Karpas-422 (cell line): ENCODE measurements at places on chromosomes 11 and 22.

DNA sequence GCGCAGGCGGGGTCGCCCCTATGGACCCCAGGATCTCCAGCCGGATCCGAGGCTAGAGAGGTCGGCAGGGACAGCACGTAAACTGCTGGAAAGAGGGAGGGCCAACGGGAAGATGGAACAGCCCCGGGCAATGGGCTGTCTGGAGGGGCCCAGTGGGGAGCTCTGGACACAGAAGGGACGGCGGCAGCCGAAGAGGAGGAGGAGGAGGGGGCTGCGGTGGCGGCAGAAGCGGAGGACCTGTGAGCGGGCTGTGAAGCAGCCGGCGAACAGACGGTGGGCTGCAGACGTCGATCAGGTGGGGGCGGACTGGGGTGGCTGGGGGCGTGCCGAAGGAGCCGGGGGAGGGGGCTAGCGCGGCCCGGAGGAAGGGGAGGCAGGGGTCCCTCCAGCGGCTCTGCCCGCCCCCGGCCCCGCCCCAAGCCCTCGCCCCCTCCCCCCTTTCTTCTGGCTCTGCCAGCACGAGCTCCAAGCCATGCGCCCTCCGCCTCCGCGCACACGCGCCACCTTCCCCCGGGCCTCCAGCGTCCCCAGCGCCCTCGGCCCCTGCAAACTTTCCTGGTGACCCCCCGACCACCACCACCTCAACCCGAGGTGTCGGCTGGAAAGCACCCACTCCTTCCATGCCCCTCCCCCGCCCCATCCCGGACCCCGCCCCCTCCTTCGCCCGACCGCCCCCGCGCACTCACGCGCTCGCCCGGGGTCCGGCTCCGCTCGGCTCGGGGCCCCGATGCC, 432 bp downstream of the TNKS1BP1 start:
- DNase-seq: peak; percentile 63

GRCh38 chr11:76782531-76783293, 444 bp upstream of the TSKU start:
- DNase-seq: peak; percentile 65

DNA sequence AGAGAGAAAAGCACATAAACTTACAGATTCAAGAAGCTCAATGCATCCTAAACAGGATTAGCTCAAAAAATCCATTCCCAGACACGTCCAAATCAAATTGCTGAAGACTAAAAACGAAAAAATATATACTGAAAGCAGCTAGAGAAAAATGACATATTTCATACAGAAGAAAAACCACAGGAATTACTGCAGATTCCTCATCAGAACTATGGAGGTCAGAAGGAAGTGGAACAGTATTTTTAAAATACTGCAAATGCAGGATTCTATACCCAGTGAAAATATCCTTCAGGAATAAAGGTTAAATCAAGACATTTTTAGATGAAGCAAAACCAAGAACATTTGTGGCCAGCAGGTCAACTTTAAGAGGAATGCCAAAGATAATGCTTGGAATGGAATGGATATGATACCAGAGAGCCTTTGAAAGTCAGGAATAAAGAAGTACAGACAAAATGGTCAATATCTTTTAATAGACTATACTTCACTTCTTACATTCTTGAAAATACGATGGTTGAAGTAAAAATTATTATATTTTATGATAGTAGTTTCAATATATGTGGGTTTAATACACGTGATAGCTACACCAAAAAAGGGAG, 352.9 kb downstream of the CTTN start:
- no peak for DNase-seq

DNA sequence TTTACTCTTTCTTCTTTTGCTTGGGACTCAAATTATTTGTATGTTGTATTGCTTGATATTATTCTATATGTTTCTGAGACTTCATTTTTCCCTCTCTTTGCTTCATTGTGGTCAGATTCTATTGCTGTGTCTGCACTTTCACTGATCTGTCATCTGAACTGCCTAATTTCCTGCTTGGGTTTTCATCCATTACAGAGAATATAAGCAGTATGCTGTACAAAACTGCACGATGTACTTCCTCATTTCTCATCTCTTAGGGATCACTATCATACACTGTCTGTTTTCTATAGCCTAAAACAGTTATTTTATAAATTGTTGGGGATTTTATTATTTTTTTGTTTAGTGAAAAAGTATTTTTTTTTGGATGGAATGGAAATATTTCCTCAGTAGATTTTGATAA, 736.7 kb upstream of the ANO5 start:
- no peak for DNase-seq

DNA sequence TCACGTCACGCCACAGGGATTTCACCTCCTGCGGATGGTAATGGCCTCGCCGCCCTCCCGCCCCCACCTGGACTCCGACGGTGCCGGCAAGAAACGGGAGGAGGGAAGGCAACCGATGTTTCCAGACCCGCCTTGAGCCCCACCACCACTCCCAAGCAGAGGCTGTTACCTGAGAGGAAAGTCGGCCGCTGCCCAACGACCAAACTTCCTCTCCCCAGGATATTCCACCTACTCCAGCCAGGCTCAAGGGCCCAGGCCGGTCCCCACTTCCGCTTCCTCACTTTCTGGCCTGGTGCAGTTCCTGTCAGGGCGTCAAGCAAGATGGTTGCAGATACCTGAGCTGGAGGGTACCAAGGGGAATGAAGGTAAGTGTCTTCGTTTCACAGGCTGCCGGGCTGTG, at the start of gene ENTHD1:
Gene ENTHD1, minus strand, starts transcription at position 235 of the 400 bp plus-strand sequence. CDS start 6,012 bp downstream, outside the sequence.
- no peak for DNase-seq

DNA sequence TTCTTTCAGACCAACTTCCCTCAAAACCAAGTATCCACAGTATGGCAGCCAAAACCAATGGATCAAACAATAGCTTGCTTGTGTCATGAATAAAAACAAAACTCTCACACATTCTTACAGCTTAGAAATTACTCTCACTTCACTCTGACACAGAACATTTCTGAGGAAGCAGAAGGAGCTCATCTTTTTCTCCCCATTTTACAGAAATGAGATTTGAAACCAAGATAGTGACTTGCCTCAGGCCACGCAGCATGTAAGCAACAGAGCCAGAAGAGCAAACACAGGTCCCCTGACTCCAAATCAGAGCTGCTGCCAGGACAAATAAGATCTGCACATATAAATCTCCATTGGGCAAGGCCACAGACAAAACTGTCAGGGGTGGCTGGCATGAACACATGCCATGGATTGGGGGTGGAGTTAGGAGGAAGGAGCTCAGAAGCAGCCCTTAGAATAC, 64.8 kb downstream of the RAB30 start:
- no peak for DNase-seq

DNA sequence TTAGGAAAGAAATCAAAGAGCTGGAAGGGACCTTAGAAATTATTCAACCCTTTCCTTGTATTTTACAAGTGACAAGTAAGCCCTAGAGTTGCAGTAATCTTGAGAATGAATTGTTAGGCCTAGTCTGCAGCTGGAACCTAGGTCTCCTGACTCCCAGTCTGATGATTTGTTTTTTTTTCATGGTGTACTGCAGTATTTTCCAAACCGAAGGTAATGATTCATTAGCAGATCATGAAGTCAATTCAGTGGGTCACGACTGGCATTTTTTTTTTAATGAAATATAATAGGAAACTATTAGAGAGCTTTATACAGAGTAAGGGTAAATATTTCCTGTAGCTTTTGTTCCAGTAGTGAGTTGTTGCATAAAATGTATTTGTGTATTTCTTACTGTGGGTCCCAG, 42.8 kb downstream of the EXT2 start:
- DNase-seq: no peak

DNA sequence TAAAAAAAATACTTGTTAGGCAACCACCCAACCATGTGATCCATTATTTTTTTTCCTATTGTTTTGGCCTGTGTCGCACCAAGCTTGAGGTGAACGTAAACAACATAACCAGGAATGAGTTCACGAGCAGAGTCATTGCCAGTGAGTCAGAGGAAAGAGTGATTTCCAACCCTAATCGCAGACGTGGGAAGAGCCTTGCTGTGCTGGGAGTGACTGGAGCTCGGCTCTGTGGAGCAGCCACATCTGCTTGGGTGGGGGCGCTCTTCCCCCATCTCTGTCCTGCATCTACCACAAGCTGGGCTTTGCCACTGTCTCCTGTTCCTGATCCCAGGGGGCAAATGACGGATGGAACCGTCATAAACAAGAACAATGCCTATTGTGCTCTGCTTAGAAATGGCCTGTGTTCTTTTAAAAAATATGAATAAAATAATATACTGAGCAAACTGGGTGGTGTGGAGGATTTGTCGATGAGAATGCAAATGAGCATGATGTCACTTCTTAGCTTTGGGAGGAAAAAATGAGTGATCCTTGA, 210.0 kb downstream of the KIRREL3 start:
- no peak for DNase-seq

DNA sequence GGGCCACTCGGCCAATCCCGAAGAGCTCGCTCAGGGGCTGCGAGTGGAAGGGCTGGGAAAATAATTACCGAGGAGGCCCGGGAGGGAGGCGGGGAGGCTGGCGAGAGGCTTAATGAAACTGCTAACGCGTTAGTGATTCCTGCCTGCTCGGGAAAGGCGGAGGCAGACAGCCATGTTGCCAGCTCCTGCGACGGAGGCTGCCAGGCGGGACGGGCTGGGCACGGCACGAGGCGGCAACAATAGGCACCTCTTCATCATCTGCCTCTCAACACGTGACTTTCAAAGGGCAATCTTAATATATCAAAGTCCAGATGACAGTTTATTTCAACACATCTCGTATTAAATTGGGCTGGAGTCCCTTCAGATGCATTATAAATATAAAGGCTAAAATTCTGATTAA, 68.0 kb upstream of the TCF20 start:
- DNase-seq: no peak

DNA sequence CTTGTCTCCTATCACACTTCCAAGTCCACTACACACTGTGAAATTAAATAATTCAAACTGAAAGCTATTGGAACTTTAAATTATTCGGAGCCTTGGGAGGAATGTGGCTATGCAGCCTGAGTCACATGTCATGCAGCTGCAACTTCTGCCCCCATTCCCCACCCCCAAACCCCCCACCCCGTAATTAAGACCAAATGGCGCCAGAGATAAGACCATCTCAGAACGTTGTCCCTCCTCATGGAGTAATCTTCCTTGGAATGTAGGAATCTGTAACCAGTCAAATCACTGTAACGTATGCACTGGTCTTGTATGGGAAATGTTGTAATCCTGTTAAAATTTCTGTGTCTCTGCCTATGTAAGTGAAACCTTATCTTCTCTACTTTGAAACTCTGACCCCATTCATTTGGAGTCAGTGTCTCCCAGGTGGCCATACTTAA, 37.0 kb downstream of the GAB2 start:
- no peak for DNase-seq

DNA sequence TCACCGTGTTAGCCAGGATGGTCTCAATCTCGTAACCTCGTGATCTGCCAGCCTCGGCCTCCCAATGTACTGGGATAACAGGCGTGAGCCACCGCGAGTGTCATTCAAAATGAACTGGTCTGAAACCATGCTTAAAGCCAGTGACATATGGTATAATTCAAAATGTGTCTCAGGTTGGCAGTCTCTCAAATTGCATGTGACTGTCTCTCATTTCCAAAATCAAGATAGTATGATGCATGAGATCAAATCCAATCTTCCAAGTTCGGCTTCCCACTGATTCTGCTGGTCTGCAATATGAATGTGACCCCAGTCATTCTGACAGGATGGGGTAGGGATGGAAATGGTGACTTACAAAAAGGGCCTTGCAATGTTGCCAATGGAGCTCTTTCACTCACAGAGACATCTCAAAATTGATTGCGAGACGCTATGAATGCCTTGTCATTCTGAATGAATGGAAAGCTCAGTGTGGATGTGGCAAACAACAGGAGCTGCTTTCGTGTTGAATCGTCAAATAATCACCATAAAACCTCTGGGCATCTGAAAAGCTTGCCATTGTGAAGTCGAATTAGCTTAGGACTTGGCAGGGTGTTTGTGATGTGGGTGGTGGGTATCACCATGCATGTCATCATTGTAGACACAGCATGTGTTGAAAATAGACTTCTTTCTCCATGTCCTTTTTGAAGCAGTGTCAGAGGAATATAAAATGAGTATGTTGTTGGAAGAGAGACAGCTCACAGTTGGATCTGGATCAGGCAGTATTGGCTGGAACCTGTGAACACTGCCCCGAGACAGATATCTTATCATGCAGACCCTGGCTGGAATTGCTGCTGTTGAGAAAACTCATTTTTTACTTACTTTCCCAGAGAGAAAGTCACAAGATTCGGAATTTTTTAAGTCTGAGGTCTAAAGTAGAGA, 12.2 kb downstream of the SLN start:
- no peak for DNase-seq

GRCh38 chr11:46738887-46739286, 19.9 kb downstream of the F2 start:
- no peak for DNase-seq

DNA sequence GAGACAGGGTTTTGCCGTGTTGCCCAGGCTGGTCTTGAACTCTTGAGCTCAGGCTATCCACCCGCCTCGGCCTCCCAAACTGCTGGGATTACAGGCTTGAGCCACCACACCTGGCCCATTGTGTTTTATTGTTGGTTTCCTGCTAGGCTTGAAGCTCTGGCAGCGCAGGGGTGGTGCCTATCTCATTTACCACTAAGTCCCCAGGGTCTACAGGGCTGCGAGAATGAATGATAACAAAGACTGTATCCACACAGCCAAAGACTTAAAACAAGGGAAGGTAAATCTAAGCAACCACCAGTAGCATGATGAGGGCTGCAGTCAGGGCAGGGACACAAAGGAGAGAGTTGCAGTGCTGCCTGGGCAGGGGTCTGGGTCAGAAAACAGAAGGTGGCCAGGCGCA, 37.3 kb upstream of the XBP1 start:
- no peak for DNase-seq

DNA sequence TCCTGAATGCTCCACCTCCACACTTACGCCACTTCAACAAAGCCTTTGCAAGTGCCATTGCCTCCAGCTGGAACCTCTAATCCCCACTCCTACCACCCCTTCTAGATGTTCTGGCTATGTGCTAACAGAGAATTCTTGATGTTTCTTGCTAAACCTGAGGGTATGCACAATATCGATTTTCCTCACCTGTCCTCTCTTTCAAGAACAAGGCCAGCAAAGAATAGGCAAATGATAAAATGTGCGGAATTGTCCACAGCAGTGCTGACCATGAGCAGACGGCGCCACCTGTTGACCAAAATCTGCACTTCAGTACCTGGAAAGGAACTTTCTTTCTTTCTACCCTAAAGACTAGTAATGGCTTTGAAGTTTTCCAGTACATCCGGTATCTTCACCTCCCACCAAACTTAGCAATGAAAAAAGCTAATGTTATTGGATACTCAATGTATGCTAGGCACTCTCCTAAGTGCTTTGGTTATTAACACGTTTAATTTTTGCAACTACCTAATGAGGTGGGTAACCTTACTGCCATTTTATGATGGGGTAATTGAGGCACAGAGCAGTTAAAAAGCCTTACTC, 3.4 kb downstream of the TIMM10 start:
- peak; percentile 87 for DNase-seq
